Upper lobe of right lung (tissue), 1 donor: ENCODE measurements at places on chromosomes 1 and 21. TPM values are rescaled to one million over a fixed set of nuclear protein-coding genes. Genes with fewer than 3 reads are reported as not detected.

SLC35A3 gene
- 30.4 TPM for total RNA-seq

SOX13 gene
- 76.3 TPM for total RNA-seq

IQGAP3 gene
- total RNA-seq, result 1.3 TPM

KCNJ15 gene
- 80.1 TPM for total RNA-seq

KRTAP24-1 gene
- not detected for total RNA-seq

TRIM33 gene
- 37.3 TPM for total RNA-seq

SLC6A9 gene
- total RNA-seq, result 19.2 TPM

MX2 gene
- total RNA-seq, result 23.0 TPM

TMEM52 gene
- 1.5 TPM for total RNA-seq

PTPRU gene
- total RNA-seq, result 45.5 TPM

HSF2BP gene
- total RNA-seq, result 0.41 TPM

CEP350 gene
- total RNA-seq, result 51.2 TPM

EDARADD gene
- total RNA-seq, result 0.78 TPM

ECE1 gene
- total RNA-seq, result 108 TPM

MAN1C1 gene
- total RNA-seq, result 19.7 TPM
